H1 (cell line): ENCODE measurements at places on chromosomes 2 and 18. TPM values are rescaled to one million over a fixed set of nuclear protein-coding genes. Genes with fewer than 3 reads are reported as not detected.

DNA sequence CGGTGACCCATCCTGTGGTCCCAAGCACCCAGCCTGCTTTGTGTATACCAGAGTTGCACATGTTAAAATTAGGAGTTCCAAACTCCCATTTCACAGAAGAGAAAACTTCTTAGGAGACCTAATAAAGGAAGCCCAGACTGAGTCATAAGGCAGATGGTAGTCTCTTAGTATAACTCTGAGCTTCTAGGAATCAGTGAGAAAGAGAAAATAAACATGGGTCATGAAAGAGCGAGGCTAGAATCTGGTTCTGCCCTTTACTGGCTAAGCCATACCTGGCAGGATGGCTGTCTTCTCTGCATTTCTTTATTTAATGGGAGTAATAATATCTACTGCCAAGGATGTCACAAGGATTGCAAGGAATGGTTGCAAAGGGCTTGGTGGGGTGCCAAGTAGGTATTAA, 101.2 kb upstream of the TRIB2 start:
- DNase-seq, result no peak

DNA sequence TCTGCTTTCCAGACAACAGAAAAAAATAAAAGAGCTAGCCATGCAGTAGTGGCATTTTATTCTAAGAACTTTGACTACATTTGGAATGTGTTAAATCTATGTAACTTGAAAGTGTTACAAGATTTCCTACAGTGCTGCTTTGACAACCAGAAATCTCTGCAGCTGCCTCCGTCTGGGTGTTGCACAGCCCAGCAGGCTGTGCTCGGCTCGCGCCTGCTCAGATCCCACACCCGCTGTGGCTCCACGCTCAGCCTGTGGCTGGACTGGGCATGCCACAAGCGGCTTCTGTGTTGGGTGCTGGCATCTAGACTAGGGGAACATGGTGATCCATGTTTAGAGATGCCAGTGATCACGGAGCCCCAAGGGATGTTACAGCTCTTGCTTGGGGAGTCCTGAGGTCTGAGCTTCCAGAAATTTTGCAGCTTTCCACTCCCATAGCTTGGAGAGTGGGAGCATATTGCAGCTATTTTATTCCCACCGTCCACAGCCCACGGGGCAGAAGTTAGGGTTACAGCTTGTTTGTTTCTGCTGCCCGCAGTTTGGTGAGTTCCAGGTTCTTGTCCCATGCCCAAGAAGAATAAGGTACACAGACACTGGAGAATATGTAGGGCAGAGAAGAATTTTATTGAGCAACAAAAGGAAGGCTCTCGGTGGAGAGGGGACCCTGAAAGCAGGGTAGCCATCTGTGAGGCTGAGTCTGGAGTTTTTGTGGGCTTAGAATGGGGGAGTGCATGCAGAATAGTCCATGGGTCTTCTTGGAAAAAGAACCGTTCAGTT, 44.1 kb downstream of the FAM171B start:
- DNase-seq, result no peak

GRCh38 chr2:190060019-190060418, 2.5 kb downstream of the MSTN start:
- DNase-seq, result no peak

NT5C1B gene
- total RNA-seq, result not detected in 2 replicates

GRCh38 chr2:17799301-17800120, 16.7 kb upstream of the MSGN1 start:
- DNase-seq, result peak; percentile 23
